Activated CD8-positive, alpha-beta memory T cell treated with anti-CD3 and anti-CD28 coated beads, Interleukin-2, amount 50 U/mL, for 4 hours (primary cell): ENCODE measurements at places on chromosomes 11 and 22.

GRCh38 chr11:3201112-3201581 is 17.5 kb downstream of the MRGPRG start:
- peak; percentile 12 for DNase-seq

GRCh38 chr22:20957683-20958431 is 9.2 kb upstream of the AIFM3 start:
- no peak for DNase-seq

- DNase-seq: no peak
Observed at GRCh38 chr22:24486501-24486921, 8.6 kb upstream of the UPB1 start.

GRCh38 chr11:46251954-46252353 is 25.5 kb upstream of the CREB3L1 start:
- no peak for DNase-seq

DNA sequence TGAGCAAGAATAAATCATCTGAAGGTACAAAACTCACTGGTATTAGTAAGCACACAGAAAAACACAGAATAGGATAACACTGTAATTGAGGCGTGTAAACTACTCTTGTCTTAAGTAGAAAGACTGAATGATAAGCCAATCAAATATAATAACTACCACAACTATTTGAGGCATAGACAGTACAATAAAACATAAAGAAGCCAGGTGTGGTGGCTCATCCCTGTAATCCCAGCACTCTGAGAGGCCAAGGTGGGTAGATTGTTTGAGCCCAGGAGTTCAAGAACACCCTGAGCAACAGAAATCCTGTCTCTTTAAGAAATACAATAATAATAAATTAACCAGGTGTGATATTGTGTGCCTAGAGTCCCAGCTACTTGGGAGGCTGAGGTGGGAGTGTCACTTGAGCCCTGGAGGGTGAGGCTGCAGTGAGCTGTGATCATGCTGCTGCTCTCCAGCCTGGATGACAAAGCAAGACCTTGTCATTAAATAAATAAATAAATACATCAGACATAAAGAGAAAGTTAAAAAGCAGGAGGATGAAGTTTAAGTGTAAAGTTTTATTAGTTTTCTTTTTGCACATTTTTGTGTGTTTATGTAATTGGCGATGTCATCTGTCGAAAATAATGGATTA is 390.6 kb downstream of the DYNC2H1 start:
- DNase-seq: no peak

- no peak for DNase-seq
Observed at GRCh38 chr22:50630376-50630775, 2.4 kb upstream of the ARSA start.

GRCh38 chr11:43784301-43784700 is 96.3 kb upstream of the ALKBH3 start:
- DNase-seq: no peak

GRCh38 chr11:31943056-31943780 is 132.1 kb upstream of the PAX6 start:
- DNase-seq: no peak

- DNase-seq: no peak
Observed at GRCh38 chr22:28299309-28299708, 380.3 kb upstream of the PITPNB start.

GRCh38 chr11:32183512-32183911 is 92.6 kb downstream of the RCN1 start:
- DNase-seq: no peak

DNA sequence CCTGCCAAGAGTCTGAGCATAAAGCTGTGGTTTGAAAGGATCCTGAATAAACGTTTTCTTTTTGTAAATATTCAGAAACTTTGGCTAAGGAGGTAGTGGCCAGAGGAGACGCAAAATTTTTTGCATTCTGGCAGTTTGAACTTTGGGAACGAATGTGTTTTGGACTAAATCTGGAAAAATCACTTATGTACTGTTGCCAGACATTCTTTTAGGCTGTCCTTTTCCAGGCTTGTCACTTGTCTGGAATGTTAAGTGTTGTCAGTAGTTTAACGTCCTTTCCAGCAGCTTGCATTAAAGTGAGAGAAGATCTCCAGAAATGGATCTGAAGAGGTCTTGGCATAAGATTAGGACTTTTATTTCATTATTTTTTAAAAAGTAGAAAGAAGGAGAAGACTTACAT is 18.5 kb downstream of the SPECC1L start:
- no peak for DNase-seq

- DNase-seq: no peak
Observed at GRCh38 chr11:73228268-73229134, 10.4 kb downstream of the P2RY2 start.

GRCh38 chr11:122556605-122557004 is 98.9 kb upstream of the UBASH3B start:
- DNase-seq: peak; percentile 33

DNA sequence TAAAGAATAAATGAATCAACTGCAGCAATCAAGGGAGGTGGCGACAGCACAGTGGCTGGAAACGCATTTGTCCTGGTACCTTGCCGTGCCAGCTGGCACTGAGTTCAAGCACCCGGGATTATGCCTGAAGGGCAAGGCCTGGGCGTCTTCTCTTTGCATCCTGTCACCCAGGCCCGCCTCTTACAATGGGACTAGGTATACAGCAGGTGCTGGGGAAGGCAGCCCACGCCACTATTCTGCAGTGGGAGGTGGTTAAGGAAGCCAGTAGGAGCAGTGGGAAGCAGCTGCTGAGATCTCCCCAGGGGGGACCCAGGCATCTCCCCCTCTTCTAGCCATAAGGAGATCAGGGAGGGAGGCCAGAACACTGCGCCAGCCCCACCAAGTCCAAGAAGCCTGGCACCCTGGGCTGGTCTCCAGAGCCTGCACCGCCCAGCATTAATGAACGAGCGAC is 15.3 kb upstream of the BAIAP2L2 start:
- DNase-seq: no peak

- no peak for DNase-seq
Observed at GRCh38 chr11:120173019-120173705, 35.2 kb upstream of the TRIM29 start.

DNA sequence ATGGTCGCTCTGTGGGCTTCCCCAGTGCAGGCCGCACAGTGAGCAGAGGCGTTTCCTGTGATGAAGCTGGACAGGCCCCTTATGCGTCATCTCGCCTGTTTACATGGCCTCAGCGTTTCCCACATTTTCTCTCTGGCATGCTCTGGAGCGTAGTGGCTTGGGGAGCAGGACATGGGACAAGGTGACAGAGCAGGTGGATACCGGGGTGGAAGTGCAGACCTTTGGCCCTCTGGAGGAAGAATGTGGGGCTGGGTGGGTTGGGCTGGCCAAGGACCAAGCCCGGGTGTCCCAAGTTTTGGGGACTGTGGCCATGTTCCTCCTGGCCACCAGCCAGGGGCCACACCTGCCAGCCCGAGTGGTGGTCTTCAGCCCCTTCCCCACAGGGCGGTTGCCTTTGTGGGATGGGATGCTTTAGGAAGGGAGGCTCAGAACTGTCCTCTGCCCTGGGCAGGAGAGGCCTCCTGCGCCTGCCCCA is 446.6 kb downstream of the TBC1D22A start:
- DNase-seq: no peak

GRCh38 chr11:122661182-122661945 is 5.8 kb downstream of the UBASH3B start:
- DNase-seq: no peak

DNA sequence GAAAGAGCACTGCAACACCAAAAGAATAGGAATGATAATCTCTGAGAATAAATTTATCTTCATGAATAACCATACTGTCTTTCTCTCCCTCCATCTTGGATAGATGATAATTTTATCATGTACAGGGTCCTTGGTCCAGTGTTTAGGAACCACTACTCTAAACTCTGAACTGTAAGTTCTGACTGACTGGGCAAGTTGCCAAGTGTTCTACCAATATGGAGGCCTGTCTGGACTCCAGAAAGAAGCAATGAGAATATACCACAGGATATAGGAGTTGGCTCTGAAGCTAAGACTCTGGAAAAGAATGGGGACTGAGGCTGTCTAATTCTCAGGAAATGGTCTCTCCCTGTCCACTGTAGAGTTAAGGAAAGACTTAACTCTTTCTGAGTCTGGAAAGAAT is 1.5 kb downstream of the FHIP1B start:
- DNase-seq: no peak

- no peak for DNase-seq
Observed at GRCh38 chr11:65539744-65540289, 14.9 kb downstream of the SCYL1 start.

- DNase-seq: no peak
Observed at GRCh38 chr11:96620464-96621044, 230.7 kb downstream of the JRKL start.
